NCI-H526 (cell line): ENCODE measurements at places on chromosomes 3 and 15.

- no peak for DNase-seq
Observed at GRCh38 chr15:39130556-39131379, 450.1 kb upstream of the THBS1 start.

DNA sequence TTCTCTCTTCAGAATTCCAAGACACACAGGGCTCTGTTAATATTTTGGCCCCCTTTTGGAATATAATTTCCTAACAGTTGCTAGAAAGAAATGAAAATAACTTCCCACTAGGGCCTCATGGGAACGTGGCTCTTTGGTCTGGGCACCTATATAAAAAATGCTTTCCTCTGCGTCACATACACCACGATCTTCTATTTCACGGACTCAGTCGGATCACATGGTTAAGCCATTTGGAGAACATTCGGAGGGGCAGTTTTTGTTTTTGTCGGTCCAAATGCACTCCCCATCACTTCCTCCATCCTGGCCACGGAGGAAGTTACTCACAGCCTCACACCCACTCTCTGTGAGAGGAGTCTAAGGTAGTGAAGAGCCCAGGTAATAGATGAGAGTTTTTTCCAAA is 21.0 kb downstream of the TMEM44 start:
- DNase-seq = no peak

GRCh38 chr15:83516935-83517334 is 69.8 kb downstream of the SH3GL3 start:
- no peak for DNase-seq

- DNase-seq = no peak
Observed at GRCh38 chr15:38690216-38690615, 125.6 kb upstream of the RASGRP1 start.

- DNase-seq = no peak
Observed at GRCh38 chr3:146501752-146502151, 32.4 kb upstream of the PLSCR2 start.

GRCh38 chr3:140051019-140051957 is 116.3 kb downstream of the CLSTN2 start:
- DNase-seq = peak; percentile 57

DNA sequence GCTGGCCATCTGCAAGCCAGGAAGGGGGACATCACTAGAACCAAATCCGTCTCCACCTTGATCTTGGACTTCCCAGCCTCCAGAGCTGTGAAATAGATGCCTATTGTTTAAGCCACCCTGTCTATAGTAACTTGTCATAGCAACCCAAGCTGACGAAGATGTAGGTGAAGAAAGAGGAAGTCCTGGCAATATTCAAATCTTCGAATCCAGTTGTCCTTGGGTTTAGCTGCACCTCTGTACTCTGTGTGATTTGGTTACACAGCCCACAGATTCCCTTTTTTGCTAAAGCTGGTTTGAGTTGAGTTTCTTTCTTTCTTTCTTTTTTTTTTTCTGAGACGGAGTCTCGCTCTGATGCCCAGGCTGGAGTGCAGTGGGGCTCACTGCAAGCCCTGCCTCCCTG is 68.0 kb upstream of the XCR1 start:
- no peak for DNase-seq

DNA sequence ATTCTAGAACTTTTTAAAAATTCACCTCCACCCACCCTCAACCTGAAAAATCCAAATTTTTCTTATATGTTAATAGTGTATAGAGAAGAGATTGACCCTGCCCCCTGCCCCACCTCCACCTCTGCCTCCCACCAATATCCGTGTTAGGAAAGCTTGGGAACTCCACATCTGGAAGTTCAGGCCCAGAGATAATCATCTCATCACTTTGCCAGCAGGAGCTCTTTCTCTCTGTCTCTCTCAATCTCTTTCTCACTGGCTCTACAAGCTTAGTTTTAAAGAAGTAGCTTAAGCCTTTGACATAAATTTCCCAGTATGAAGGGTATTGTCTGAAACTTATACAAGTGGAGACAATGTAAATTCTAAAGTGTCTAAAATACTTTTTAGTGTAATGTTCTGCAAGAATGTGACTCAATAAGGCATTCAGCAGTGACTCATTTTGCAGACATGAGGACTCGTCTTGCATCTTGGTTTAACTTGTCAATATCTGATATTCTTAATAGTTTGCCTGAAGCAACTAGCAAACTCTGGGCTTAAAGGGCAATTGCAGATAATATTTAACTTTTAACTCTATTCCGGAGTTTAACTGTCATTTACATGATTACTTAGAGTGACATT is 299.8 kb upstream of the EPHA3 start:
- no peak for DNase-seq

- DNase-seq = no peak
Observed at GRCh38 chr15:68537097-68537496, 41.7 kb upstream of the CORO2B start.

DNA sequence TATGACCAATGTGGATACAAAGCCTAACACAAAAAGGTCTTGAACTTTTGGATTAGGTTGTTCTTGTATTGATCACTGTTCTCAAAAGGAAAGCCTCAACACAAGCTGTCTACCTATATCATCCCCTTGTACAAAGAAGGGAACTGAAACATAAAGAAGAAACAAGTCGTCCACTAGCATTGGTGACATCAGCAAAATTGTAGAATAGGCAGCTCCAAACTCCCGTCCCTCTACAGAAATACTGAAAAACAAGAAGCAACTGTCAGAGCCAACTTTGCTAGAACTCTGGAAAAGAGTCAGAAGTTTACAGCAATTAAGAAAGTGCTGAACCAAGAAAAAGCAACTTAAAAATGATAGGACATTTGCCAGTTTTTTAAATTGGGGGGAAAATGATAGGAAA is 7.5 kb upstream of the NR1I2 start:
- DNase-seq = no peak

GRCh38 chr3:13077431-13078162 is 4.4 kb upstream of the IQSEC1 start:
- no peak for DNase-seq

DNA sequence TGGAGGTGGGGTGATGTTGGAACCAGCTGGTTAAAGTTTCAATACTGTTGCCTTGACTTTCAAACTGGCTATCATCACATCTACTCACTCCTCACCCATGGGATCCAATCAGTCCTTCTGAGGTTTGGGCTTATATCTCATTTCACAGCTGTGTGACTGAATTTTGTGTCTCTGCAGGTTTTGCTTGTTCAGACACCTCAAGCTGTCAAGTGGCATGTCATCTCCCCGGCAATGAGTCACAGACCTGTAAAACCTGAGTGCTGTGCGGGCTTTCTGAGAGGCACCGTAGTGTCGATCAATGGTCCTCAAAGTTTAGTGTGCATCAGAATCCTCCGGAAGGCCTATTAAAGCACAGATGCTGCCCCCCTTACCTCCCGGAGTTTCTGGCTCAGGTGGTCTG is 86.4 kb upstream of the RORA start:
- no peak for DNase-seq
